ENCODE measurements at places on chromosomes 1 and 21. TPM values are rescaled to one million over a fixed set of nuclear protein-coding genes. Genes with fewer than 3 reads are reported as not detected.
A peak's percentile ranks its signal among the peaks of the same experiment; 100 is the strongest.

DNA sequence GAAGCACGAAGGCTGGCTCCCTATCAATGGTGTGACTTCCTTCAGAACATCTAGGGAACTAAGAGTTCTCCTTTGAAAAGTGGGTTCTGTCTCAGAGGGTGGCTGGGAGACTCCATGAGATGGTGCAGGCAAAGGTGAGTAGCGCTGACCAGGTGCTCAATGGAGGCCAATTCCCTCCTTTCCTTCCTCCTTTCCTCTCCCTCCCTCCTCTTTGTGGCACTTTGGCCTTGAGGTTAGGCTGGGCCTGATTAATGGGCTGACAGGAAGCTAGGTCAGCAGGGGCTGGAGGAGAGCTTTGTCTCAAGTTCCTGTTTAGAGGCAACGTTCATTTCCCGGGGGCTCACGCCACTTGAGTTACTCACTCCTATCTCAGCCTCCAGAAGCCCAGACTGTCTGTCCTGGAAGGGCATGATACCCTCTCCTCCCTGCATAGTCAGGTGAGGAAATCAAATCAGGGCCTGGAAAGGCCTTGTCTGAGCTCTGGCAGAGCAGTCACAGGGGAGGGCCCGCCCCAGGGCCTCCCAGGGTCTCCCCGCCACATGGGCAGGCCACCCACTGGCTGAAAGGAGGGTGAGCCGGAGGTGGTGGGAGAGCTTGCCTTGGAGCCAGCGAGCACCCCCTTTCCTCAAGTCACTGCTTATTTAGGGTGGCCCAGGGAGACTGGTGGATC is 58.4 kb upstream of the SSBP3 start:
- H3K4me1 ChIP-seq = no peaks in the 10 kb centered on the region
- no peak overlapping the region for H3K27ac ChIP-seq
- no peak overlapping the region for H3K4me3 ChIP-seq
- no peaks in the 10 kb centered on the region for H3K36me3 ChIP-seq
- no peak for DNase-seq
- no peaks in the 10 kb centered on the region for H3K27me3 ChIP-seq

DNA sequence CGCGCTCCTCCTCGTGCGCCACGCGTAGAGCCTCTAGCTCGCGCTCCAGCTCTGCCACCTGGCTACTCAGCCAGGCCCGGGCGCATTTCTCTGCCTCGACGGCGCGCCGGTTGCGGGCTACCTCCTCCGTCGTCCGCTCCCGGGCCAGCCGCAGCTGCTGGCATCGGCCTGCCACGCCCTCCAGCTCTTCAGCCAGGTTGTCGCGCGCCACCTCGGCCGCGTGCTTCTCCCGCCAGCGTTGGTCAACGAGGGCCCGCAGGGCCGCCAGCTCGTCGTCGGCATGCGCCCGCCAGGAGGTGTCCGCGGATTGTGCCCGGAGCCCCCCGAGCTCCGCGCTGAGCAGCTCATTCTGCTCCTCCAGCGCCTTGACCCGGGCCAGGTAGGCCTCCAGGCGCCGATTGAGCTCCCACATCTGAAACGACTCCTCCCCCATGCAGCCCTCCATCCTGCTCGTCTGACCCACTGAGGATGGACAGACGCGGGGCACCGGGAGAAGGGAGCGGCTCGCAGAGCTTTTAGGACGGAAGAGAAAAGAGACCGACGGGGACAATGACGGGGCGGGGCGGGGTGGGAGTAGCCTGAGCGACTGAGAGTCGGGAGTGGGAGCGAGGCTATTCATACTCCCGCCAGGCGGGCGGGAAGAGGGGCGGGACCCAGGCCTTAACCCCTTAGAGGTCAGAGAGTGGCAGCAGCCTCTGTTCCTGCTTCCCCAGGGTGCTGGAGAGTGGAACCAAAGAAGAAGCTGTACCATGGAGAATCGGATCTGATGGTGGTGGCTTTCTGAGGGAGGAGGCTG is at the start of gene NES:
TSS of gene NES (minus strand) at position 588 of the 796 bp plus-strand sequence. CDS start at position 445, 143 bp downstream.
- H3K4me1 ChIP-seq = peaks cover 5% of the 10 kb centered on the region
- peaks cover 4% of the 10 kb centered on the region for H3K27me3 ChIP-seq
- peak within 1 kb of the TSS; percentile 81 for H3K27ac ChIP-seq
- peak within 1 kb of the TSS; percentile 49 for H3K4me3 ChIP-seq
- no peaks in the 10 kb centered on the region for H3K36me3 ChIP-seq
- no peak for DNase-seq

- DNase-seq = no peak
- no peaks in the 10 kb centered on the region for H3K27me3 ChIP-seq
- H3K4me1 ChIP-seq = no peaks in the 10 kb centered on the region
- no peak overlapping the region for H3K4me3 ChIP-seq
Observed at GRCh38 chr1:43786201-43786958, 79.0 kb downstream of the ST3GAL3 start.

The SORT1 gene
- total RNA-seq = 69.8 TPM

The TTC39A gene
- total RNA-seq = 111 TPM

The KCNE2 gene
- total RNA-seq = 0.66 TPM

DNA sequence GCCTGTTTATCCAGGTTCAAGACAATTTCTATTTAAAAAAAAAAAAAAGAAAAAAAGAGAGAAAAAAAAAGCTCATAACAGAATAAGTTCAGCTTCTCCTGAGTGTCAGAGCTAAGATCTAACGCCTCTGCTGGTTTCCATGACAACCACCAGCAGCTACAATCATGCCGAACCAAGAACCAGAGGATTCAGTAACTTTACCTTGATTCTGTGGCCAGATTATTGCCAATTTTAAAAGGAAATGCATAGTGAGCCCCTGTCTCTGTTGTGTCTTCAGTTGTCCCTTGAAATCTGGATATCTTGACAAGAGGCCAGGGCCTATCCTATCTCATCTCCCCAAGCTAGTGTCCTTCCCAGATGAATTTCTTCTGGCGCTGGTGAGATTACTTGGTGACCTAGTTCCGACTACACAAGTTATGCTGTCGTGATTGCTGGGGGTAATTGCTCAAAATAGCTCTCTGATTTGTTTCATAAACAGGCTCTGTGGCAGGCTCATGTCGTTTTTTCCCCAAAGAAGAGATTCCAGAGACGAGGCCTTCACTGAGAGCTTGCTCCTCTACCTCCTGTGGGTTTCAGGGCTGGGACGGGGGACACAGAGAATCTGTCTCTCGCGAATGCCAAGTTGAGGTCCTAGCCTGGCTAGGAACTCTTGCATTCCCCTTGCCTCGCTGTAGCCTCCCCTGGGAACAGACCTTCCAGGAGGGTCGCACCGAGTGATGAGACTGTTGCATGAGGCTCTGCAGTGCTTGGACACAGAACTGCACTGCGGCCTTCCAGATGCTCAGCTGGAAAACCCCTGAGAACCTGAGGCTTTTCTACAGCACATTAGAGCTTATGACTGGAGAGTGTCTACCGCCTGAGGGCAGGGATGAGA is 32.4 kb upstream of the SCCPDH start:
- no peaks in the 10 kb centered on the region for H3K36me3 ChIP-seq
- no peak overlapping the region for H3K4me3 ChIP-seq
- peak overlapping the region; percentile 43 for H3K27ac ChIP-seq
- no peaks in the 10 kb centered on the region for H3K27me3 ChIP-seq

- no peak for DNase-seq
- H3K27me3 ChIP-seq = no peaks in the 10 kb centered on the region
- H3K36me3 ChIP-seq = no peaks in the 10 kb centered on the region
- no peaks in the 10 kb centered on the region for H3K4me1 ChIP-seq
Observed at GRCh38 chr1:171280599-171280998, 32.3 kb downstream of the FMO1 start.

The CFAP141 gene
- not detected for total RNA-seq

DNA sequence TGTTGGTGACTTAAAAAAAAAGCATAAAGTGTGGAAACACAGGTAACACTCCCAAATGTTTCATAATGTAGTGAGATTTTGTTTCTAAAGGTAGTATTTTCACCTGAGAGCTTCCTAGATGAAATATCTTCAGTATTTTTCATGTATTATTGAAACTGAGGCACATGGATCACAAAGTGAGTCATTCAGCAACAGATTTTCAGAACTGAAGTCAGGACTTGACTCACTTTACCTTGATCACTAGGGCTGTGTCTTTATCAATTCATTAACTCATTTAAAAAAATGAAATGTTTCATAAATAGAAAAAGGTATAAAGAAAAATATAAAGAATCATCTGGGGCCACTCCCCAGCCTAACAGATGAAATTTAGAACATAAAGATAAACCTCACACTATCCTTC is 66.5 kb upstream of the RCC1 start:
- peak overlapping the region; percentile 90 for H3K27ac ChIP-seq
- H3K36me3 ChIP-seq = no peaks in the 10 kb centered on the region
- no peaks in the 10 kb centered on the region for H3K27me3 ChIP-seq
- H3K4me1 ChIP-seq = no peaks in the 10 kb centered on the region
- H3K4me3 ChIP-seq = no peak overlapping the region

DNA sequence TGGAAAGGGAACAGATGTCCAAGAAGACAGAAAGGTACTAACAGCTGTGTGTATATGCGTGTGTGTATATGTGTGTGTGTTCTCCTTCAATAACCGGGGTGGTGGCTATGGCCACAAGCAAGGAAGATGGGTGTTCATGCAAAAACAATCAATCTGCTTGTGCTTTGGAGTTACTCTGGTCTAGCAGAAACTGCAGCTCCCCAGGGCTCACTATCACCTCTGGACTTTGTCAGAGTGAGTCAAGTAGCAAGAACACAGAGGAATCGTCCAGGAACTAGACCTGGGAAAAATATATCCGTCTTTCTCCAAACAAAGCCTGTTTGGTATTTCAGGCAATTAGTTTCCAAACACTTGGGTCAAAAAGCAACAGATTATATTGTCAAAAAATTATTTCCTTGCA is 68.6 kb downstream of the GNG12 start:
- no peak overlapping the region for H3K27ac ChIP-seq
- no peaks in the 10 kb centered on the region for H3K36me3 ChIP-seq
- DNase-seq = no peak
- no peaks in the 10 kb centered on the region for H3K4me1 ChIP-seq
- H3K4me3 ChIP-seq = no peak overlapping the region

The KCNJ10 gene
- 0.15 TPM for total RNA-seq
